ENCODE measurements at places on chromosomes 16 and 17.

GRCh38 chr17:30228011-30228410, 7.5 kb downstream of the SLC6A4 start:
- no peak for DNase-seq

DNA sequence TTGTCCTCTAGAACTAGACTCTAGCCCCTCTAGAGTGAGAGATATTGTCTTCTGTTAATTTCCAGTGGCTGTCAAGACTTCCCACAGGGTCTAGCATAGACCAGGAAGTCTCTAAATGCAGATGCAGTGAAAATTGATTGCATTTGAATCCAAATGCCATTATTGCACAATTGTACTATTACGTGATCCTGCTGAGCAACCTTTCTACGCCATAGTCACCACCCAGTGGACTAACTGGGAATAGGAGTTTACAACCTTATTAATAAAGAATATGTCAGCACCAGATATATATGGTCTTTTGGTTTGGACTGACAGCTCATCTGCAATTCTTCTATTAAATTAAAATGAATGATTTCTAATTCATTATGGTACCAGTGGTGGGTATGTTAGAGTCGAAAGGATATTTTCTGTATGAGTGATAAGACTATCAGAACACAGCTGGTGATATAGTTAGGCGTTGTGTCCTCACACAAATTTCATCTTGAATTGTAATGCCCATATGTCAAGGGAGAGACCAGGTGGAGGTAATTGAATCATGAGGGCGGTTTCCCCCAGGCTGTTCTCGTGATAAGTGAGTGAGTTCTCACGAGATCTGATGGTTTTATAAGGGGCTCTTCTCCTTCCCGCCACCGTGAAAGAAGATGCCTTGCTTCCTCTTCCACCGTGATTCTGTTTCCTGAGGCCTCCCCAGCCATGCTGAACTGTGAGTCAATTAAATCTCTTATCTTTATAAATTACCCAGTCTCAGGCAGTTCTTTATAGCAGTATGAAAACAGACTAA, 138.9 kb upstream of the CA10 start:
- DNase-seq = no peak

DNA sequence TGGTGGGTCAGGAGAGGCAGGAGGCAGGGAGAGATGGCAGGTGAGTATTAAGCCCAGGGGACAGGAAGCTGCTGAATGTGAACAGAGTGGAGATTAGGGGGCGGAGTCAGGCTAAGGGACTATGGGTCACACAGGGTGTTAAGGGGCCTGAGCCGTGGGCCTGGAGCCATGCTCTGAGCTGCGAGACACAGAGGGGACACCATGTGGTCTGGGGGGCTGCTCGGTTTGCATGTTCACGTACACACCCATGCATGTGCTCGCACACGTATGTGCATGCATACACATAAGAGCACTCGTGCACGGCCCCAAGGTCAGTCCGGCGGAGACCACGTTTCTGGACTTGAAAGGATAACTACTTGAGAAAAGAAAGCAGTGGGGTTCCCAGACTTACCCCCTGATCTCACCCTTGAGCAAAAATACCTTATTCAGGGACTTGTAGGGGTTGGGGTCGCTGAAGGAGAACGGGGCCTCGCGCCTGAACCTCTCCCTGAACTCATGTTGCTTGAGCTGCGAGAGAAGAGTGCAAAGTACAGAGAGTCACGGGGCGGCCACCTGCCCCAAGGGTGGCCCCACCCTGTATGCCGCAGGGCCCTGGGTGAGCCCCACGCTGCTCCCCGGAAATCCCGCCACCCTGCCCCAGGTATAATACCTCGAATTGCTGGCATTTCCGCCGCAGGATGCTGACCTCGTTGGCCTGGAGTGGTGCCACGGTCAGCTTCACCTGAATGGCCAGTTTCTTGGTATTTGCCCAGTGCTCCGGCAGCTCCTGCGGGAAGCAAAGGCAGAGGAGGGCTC, 50.8 kb downstream of the DNAH17 start:
- DNase-seq = no peak

- no peak for DNase-seq
These were observed 151.7 kb upstream of the COX10 start for GRCh38 chr17:13917634-13918033.

GRCh38 chr16:53974484-53975080, 270.6 kb downstream of the FTO start:
- DNase-seq = no peak

DNA sequence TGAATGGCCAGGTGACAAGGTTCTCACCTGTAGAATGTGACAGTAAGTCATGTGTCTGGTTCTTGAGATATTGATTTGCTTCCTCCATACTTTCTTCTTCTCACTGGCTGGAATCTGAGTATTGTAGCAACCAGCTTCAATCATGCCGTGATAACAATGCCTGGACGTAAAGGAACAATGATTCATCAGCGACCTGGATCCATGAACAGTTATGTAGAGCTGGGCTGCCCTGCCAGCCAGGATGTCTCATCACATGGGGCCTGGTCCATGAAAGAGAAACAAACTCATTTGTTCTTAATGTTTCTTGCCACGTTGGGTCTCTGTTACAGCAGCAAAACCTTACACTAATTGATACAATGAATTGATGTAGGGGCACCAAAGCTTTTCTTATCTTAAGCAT, 627.2 kb downstream of the TOX3 start:
- no peak for DNase-seq

- DNase-seq = no peak
These were observed 16.1 kb upstream of the TNRC6A start for GRCh38 chr16:24713379-24713778.

- DNase-seq = no peak
These were observed 32.6 kb downstream of the FA2H start for GRCh38 chr16:74742051-74742481.

DNA sequence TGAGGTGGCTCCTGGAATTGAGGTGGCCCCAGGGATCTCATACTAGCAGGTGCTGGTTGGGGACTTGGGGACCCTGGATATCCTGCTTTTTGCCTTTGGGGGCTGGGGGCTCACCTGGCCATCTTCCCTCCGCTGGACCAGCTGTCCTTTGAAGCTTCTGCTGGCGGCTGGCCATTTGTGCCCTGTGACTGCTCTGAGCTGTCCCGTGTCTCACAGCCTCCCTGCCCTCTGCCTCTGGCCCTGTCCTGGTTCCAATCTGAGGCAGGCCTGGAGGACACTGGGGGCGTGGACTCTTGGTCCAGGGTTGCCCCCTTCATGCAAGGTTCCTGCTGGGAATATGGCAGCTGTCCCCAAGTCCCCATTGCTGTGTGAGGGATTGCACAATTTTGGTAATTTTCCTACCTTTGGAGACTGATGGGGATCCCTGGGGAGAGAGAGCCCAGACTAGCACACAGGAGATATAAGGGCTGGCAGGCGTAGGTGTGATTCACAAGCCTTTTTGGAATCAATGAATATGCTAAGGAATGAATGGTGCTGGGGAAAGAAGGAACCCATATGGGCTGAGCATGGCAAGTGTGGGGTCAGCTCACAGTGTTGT, 19.2 kb downstream of the ADCY7 start:
- DNase-seq = no peak

- no peak for DNase-seq
These were observed 4.1 kb upstream of the GPRC5C start for GRCh38 chr17:74427763-74428153.

- no peak for DNase-seq
These were observed 18.0 kb upstream of the GSE1 start for GRCh38 chr16:85594978-85595661.

All from C1 segment of cervical spinal cord (tissue), 14 donors.